ENCODE measurements at places on chromosomes 3 and 15. TPM values are rescaled to one million over a fixed set of nuclear protein-coding genes. Genes with fewer than 3 reads are reported as not detected.
A peak's percentile ranks its signal among the peaks of the same experiment; 100 is the strongest.

- H3K27me3 ChIP-seq: no peaks in the 10 kb centered on the region
- H3K4me1 ChIP-seq: 0 out of 2 replicates have a peak, but pooled peaks cover 5% of the 10 kb centered on the region
- H3K27ac ChIP-seq: no peak overlapping the region
- H3K36me3 ChIP-seq: peaks cover 35% of the 10 kb centered on the region
- no peak for DNase-seq
- H3K4me3 ChIP-seq: no peak overlapping the region
These were observed 27.2 kb downstream of the AQR start for GRCh38 chr15:34942363-34942762.

Gene IMPG2
- 0.11 TPM for total RNA-seq

DNA sequence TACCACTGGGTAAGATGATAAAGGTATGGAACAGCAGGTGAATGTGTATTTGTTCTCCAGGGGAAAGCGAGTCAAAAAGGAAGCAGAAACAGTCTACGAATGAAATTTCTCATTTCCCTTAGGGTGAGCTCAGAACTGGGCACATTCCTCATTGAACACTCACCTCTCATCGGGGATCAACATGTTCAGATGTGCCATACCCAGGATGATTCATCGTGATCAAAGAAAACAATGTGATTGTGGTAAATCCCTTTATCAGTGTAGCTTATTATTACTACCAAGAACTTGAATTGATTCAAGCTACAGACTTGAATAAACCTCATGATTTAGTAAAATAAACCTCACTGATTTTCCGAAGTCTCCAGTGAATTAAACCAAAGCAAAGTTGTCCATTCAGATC, 72.1 kb downstream of the GJD2 start:
- no peaks in the 10 kb centered on the region for H3K36me3 ChIP-seq
- H3K27ac ChIP-seq: no peak overlapping the region
- peak; percentile 32 for DNase-seq
- H3K4me1 ChIP-seq: peaks cover 7% of the 10 kb centered on the region

- no peak for DNase-seq
- H3K4me1 ChIP-seq: peaks cover 26% of the 10 kb centered on the region
- H3K36me3 ChIP-seq: no peaks in the 10 kb centered on the region
- no peak overlapping the region for H3K4me3 ChIP-seq
- no peaks in the 10 kb centered on the region for H3K27me3 ChIP-seq
These were observed 536.3 kb upstream of the NAALADL2 start for GRCh38 chr3:174322789-174323188.

DNA sequence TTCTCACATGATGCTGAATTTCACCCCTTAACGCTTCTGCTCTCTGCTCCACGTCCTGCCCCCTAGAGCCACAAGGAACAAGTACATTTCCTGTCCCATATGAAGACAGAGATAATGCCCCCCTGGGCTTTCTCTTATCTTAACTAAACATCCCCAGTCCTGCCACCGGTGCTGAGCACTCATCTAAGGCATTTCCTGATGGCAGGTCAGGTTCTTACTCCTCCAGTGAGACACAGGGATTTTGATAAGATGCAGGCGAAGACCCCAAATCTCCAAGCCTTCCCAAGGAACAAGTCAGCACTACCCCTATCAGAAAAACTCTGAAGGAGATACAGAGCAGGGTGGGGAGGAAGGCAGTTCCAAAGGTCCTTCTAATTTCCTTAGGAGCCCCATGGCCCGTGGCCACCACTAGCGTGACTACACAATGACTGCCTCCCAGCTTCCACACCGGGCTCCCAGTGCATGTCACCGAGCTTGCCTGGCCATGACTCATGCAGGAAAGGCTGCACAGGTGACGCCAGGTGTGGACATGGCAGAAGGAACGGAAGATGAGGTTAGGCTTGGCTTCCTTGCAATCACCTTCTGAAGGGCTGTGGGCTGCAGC, 152.9 kb downstream of the XXYLT1 start:
- no peak overlapping the region for H3K4me3 ChIP-seq
- H3K4me1 ChIP-seq: no peaks in the 10 kb centered on the region
- no peaks in the 10 kb centered on the region for H3K27me3 ChIP-seq
- no peaks in the 10 kb centered on the region for H3K36me3 ChIP-seq
- no peak for DNase-seq

- no peak for DNase-seq
- H3K4me3 ChIP-seq: no peak overlapping the region
- no peak overlapping the region for H3K27ac ChIP-seq
- H3K4me1 ChIP-seq: no peaks in the 10 kb centered on the region
These were observed 31.1 kb upstream of the FGD5 start for GRCh38 chr3:14787630-14788029.

Gene GHRL
- total RNA-seq: not detected

- H3K27ac ChIP-seq: no peak overlapping the region
- no peaks in the 10 kb centered on the region for H3K36me3 ChIP-seq
- no peaks in the 10 kb centered on the region for H3K27me3 ChIP-seq
- H3K4me1 ChIP-seq: peaks cover 7% of the 10 kb centered on the region
- peak overlapping the region; percentile 54 for H3K4me3 ChIP-seq
These were observed 156.7 kb downstream of the KLF13 start for GRCh38 chr15:31483053-31483985.

- H3K4me1 ChIP-seq: no peaks in the 10 kb centered on the region
These were observed 27.9 kb downstream of the EIF1B start for GRCh38 chr3:40337136-40338108.

- no peaks in the 10 kb centered on the region for H3K27me3 ChIP-seq
- no peak for DNase-seq
- no peak overlapping the region for H3K27ac ChIP-seq
- H3K36me3 ChIP-seq: no peaks in the 10 kb centered on the region
These were observed 604.7 kb upstream of the EPHA6 start for GRCh38 chr3:96209699-96210098.

- H3K36me3 ChIP-seq: no peaks in the 10 kb centered on the region
- H3K4me1 ChIP-seq: peaks cover 11% of the 10 kb centered on the region
- H3K27me3 ChIP-seq: peaks cover 32% of the 10 kb centered on the region
- H3K4me3 ChIP-seq: no peak overlapping the region
- no peak overlapping the region for H3K27ac ChIP-seq
These were observed 234.5 kb downstream of the UACA start for GRCh38 chr15:70528816-70529215.

DNA sequence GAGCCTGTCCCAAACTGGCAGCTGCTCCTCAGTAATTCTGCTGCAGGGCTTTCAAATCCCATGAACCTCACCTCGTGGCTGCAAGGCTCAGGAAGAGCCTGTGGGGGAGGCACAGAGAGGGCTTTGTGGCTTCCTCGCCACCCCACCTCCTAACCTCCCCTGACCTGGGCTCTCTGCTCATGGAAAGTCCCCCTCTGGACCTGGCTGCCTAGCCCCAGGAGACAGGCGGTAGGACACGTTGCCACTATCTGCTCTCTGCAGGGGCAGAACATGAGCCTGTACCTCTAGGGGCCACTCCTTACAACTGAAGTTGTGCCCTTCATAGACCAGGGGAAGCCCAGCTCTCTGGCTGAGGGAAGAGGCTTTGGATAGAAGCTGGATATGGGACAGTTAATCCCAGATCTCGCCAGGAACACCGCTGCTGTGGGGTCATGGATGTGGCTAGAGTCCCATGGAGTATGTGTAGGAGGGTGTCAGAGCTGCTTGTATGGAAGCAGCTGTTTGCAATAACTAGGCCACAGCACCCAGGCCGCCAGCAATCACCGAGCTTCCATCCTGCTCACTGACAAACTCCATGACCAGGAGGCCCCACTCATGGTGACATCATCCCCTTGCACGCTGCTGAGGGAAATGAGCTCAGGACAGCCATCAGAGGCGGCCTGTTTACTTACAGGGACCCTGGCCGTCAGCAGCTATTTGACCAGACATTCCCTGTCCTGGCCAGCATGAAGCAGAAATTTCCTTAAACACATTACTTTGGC, 34.0 kb upstream of the CILP start:
- H3K4me1 ChIP-seq: peaks cover 8% of the 10 kb centered on the region
- DNase-seq: peak; percentile 88
- H3K4me3 ChIP-seq: no peak overlapping the region
- H3K27me3 ChIP-seq: no peaks in the 10 kb centered on the region

Gene ZNF501
- total RNA-seq: 9.0 TPM

- no peak for DNase-seq
- no peak overlapping the region for H3K4me3 ChIP-seq
- peaks cover 44% of the 10 kb centered on the region for H3K27me3 ChIP-seq
- no peak overlapping the region for H3K27ac ChIP-seq
These were observed 11.3 kb downstream of the PLA2G4D start for GRCh38 chr15:42082823-42083604.

DNA sequence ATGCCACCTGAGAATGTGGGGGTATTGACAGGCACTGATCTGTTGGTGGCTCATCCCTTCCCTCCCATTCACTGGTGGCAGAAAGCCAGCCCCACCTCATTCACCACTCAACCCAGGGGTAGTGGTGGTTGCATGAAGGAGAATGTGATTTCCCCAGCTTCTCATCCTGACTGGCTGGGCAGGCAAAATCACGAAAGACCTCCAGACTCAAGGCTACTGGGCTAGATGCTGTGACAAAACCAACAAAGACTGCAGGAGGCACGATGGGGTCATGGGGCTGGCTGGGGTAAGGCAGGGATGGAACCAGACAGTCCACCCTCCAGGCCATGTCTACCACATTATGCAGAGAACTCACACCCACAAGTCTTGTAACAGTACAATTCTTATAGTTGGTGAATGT, 33.9 kb downstream of the FSTL1 start:
- peaks cover 38% of the 10 kb centered on the region for H3K36me3 ChIP-seq
- H3K4me3 ChIP-seq: no peak overlapping the region
- no peaks in the 10 kb centered on the region for H3K27me3 ChIP-seq
- H3K4me1 ChIP-seq: peaks cover 51% of the 10 kb centered on the region
- DNase-seq: no peak
- H3K27ac ChIP-seq: peak overlapping the region; percentile 89

DNA sequence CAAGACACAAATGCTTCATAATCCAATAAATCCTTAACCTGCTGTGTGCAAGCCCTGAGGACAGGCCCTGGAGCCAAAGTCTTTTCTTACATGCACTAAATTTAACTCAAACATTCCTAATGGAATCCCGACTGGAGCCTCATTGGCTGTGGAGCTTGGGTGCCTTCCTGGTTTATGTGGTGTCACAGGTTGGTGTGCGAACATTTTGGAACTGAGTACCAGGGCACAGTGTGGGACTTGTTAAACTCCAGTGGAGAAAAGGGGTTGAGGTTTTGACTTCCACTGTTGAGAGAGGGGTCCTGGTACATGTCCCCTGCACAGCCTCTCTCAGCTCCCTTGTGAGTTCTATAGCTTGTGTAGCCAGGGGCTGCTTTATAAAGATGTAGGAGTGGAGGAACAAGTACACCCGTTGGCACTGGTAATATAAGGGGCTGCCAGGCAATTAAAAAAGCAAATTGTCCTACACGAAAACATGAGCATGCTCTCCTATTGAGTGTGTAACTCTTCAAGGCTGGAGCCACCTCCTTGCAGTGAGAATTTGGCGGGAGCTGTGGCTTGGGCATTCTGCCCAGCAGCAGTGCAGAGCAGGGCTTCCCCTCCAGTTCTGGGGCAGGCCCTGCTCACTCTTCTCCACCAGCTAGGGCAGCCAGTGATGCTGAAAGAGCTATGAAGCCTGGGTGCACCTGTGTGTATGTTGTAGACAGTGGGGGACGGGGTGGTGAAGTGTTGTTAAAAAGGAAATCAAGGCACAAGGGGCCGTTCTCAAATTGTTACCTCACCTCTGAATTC, 218.1 kb downstream of the CLSTN2 start:
- H3K36me3 ChIP-seq: no peaks in the 10 kb centered on the region
- H3K27ac ChIP-seq: no peak overlapping the region
- H3K4me1 ChIP-seq: no peaks in the 10 kb centered on the region
- no peak overlapping the region for H3K4me3 ChIP-seq
- DNase-seq: no peak

- no peak overlapping the region for H3K27ac ChIP-seq
- H3K36me3 ChIP-seq: no peaks in the 10 kb centered on the region
- no peak overlapping the region for H3K4me3 ChIP-seq
These were observed 21.2 kb upstream of the CRBN start for GRCh38 chr3:3200632-3201212.

GRCh38 chr3:129001806-129002572, 885 bp downstream of the EFCC1 start:
- H3K27me3 ChIP-seq: peaks cover 75% of the 10 kb centered on the region
- H3K4me3 ChIP-seq: no peak overlapping the region
- peak; percentile 39 for DNase-seq
- H3K27ac ChIP-seq: no peak overlapping the region
- H3K4me1 ChIP-seq: no peaks in the 10 kb centered on the region

DNA sequence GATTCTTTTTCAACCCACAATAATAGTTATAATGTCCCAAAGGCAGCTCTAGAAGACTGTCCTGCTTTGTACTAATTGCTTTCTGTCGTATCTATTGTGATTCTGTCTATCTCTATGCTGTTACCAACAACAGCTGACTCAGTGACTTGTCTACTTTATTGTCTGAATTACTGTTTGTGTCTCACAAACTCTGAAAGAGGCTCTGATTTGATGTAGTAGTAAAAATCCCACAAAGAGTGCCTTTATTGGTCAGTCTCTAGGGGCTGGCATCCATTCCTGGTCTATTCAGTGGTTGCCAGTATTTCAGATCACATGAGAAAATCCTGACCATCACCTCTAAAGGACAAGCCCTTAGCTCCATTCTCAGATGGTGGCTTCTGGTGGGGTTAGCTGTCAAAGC, 254.2 kb downstream of the NSUN3 start:
- no peak overlapping the region for H3K27ac ChIP-seq
- DNase-seq: no peak
- no peaks in the 10 kb centered on the region for H3K4me1 ChIP-seq
- no peaks in the 10 kb centered on the region for H3K27me3 ChIP-seq
- no peaks in the 10 kb centered on the region for H3K36me3 ChIP-seq

GRCh38 chr3:64223791-64224745, 1.2 kb downstream of the PRICKLE2 start:
- peak; percentile 71 for DNase-seq
- H3K4me1 ChIP-seq: peaks cover 61% of the 10 kb centered on the region
- no peaks in the 10 kb centered on the region for H3K27me3 ChIP-seq
- H3K36me3 ChIP-seq: no peaks in the 10 kb centered on the region
- H3K4me3 ChIP-seq: peak overlapping the region; percentile 75

Gene SLC35G2
- 11.6 TPM for total RNA-seq

DNA sequence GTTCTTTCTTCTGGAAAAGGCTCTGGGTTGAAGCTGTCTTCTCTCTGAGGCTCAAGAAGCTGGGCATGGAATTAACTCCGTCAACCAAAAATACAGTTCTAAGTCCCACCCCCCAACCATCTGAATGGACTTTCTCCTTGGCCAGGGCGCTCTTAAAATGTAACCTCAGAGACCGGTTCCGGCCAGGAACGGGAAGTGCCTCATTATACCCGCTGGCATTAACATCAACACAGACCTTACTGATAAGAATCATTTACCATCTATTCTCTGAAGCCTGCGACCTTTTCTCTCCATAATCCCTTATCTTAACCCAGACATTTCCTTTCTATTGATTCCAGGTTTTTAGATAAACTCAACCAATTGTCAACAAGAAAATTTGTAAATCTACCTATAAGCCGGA, 64.7 kb downstream of the ATP1B3 start:
- DNase-seq: no peak
- H3K27ac ChIP-seq: no peak overlapping the region
- no peaks in the 10 kb centered on the region for H3K27me3 ChIP-seq
- H3K36me3 ChIP-seq: no peaks in the 10 kb centered on the region
- H3K4me1 ChIP-seq: peaks cover 14% of the 10 kb centered on the region
